Bronchial smooth muscle cell (primary cell): ENCODE measurements at places on chromosomes 11 and 22. TPM values are rescaled to one million over a fixed set of nuclear protein-coding genes. Genes with fewer than 3 reads are reported as not detected.

TMEM151A gene
- 0.09 and 0.16 TPM in 2 replicates for total RNA-seq

POU2AF3 gene
- 0.26 TPM in 1 of 2 replicates, not detected in the other for total RNA-seq

BAIAP2L2 gene
- total RNA-seq, result 0.69 and 1.1 TPM in 2 replicates

CALCA gene
- total RNA-seq, result not detected in 2 replicates

GLYATL2 gene
- total RNA-seq, result 0.77 and 2.0 TPM in 2 replicates

IRAG1 gene
- total RNA-seq, result 5.7 and 6.8 TPM in 2 replicates

PANX2 gene
- 0.16 and 0.52 TPM in 2 replicates for total RNA-seq

RAB6A gene
- total RNA-seq, result 80.4 and 102 TPM in 2 replicates

PRCP gene
- 59.1 and 93.8 TPM in 2 replicates for total RNA-seq

HTR3A gene
- not detected in 2 replicates for total RNA-seq

XKR3 gene
- not detected in 2 replicates for total RNA-seq

OR4D5 gene
- total RNA-seq, result not detected in 2 replicates

PRSS23 gene
- 70.3 and 151 TPM in 2 replicates for total RNA-seq

OR4A16 gene
- total RNA-seq, result not detected in 2 replicates

SCN3B gene
- under 0.01 TPM in 2 replicates for total RNA-seq

AASDHPPT gene
- total RNA-seq, result 39.9 and 44.1 TPM in 2 replicates

PLA2G6 gene
- total RNA-seq, result 17.8 and 37.4 TPM in 2 replicates
